ENCODE measurements at places on chromosomes 5 and 9.

DNA sequence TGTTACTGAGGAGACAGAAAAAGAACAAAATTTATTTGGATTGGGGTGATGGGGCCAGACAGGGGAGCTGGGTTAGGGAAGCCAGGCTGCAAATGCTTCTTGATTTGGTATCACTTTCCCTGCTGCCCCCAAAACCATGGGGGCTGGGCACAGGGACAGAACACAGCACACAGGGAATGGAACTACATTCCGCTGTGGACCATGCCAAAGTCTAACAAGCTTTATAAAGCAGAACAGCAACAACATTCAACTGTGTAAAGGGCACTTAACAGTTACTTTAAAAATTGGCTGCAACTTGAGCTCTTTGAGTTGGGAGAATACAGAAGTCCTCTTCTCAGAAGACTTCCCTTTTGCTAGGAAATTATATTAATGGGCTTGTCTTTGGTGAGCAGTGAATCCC is 23.8 kb downstream of the C5orf58 start:
- DNase-seq = no peak

DNA sequence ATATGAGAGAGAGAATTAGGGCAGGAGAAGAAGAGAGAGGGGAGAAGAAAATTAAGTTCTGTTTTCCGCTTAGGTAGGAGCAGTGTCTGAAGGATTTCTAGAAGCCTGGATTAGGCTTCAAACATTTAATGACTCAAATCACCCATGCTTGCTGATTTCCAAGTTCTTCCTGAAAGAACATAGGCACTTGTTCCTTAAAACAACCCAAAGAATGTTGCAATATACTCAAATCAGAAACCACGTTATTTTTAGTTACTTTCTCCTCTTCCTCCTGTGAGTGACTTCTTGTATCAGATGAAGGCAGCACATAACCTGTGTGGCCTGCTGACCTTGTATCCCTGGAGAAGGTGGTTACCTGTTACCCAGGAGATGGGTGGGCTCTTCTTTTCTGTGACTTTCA is 351.5 kb upstream of the KLF4 start:
- no peak for DNase-seq

- DNase-seq = no peak
Measured at GRCh38 chr5:160009591-160009989, 651 bp downstream of the TTC1 start.

DNA sequence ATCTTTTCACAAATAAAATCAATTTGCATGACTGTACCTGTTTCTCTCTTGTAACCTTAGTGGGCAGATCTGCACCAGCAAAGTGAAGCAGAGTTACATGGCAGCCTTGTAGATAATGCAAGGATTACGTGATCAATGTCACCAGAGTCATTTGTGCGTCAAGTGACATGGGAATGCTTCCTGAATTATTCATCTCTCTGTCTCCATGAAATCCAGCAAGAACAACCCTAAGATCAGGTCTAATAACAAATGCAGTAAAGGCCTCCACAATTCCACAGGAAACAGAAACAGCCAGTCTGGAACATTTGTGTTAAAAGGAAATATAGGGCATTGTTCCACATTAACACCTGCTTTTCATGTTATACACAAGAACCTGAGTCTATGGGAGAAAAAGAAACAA is 7.8 kb downstream of the GZMA start:
- DNase-seq = no peak

Measured in left renal cortex interstitium (tissue), 4 donors.